Stimulated activated CD8-positive, alpha-beta memory T cell treated with anti-CD3 and anti-CD28 coated beads, Interleukin-4, amount 100 ng/mL, for 1 hour (primary cell): ENCODE measurements at places on chromosomes 12 and 14.

- no peak for DNase-seq
These were observed 23.2 kb upstream of the ESRRB start for GRCh38 chr14:76352639-76353281.

- DNase-seq, result no peak
These were observed 345.9 kb downstream of the DPF3 start for GRCh38 chr14:72547999-72548398.

- DNase-seq, result no peak
These were observed 48.3 kb upstream of the KCNMB4 start for GRCh38 chr12:70317781-70318180.

- no peak for DNase-seq
These were observed 17.9 kb upstream of the IL22 start for GRCh38 chr12:68271346-68271745.
